RWPE2 (cell line): ENCODE measurements at places on chromosomes 6 and 20.

GRCh38 chr6:118501765-118502164 lies 46.3 kb upstream of the PLN start:
- no peak for DNase-seq

- no peak for DNase-seq
Measured at GRCh38 chr6:126156973-126157372, 170.6 kb downstream of the TRMT11 start.

GRCh38 chr6:89021629-89022028 lies 58.2 kb upstream of the RNGTT start:
- DNase-seq = no peak

DNA sequence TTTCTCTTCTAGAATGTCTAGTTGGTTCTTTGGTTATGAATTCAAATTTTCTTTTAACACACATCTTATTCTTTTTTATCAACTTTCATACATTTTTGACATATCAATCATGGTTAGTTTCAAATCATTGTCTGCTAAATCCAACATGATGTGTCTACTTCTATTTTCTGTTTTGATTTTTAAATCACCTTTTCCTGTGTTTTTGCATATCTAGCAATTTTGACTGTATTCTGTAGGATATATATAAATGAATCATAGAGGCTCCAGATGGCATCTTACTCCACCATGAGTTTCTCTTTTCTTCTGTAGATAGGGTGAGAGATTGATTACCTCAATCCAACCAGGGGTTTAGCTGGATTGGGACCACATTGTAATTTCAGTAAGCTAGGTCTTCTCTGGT lies 34.3 kb upstream of the CARMIL1 start:
- DNase-seq = no peak

DNA sequence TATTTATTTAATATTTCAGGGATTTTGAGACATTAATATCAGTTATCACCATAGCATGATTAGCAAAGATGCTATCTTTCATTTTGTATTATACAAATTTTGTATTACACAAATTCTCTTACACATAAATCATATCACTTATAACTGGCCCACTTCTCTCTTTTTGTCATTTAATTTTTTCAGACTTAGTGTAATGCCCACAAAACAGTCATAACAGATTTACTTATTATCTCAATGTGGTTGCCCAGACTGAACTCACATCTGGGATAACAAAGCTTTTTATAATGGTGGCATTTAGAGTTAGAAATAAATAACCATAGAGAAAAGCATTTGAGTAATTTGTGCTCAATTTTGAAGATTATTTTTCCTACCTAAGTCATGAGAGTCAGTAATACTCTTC lies 148.3 kb downstream of the TFAP2B start:
- no peak for DNase-seq

- DNase-seq = no peak
Measured at GRCh38 chr6:3432416-3432815, 24.4 kb downstream of the SLC22A23 start.

DNA sequence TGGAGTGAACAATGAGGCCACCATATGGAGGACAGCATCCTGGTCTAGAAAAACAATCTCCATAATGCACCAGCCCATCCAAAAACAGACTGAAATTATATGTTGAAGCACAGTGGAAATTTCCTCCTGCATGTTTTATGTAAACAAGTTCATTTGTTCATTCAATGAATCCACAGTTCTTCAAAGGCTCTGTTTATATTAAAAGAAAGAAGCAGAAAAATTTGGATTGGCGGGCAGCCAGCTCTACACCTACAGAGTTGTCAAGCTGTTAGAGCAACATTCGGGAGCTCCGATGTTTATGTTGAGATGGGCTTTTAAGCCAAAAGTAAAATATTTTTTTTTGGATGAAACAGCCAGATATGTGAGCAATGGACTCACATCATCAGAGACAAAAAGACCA lies 395.3 kb upstream of the SULF2 start:
- no peak for DNase-seq
